AML-193 (cell line): ENCODE measurements at places on chromosomes 3 and 15.
A peak's percentile ranks its signal among the peaks of the same experiment; 100 is the strongest.

DNA sequence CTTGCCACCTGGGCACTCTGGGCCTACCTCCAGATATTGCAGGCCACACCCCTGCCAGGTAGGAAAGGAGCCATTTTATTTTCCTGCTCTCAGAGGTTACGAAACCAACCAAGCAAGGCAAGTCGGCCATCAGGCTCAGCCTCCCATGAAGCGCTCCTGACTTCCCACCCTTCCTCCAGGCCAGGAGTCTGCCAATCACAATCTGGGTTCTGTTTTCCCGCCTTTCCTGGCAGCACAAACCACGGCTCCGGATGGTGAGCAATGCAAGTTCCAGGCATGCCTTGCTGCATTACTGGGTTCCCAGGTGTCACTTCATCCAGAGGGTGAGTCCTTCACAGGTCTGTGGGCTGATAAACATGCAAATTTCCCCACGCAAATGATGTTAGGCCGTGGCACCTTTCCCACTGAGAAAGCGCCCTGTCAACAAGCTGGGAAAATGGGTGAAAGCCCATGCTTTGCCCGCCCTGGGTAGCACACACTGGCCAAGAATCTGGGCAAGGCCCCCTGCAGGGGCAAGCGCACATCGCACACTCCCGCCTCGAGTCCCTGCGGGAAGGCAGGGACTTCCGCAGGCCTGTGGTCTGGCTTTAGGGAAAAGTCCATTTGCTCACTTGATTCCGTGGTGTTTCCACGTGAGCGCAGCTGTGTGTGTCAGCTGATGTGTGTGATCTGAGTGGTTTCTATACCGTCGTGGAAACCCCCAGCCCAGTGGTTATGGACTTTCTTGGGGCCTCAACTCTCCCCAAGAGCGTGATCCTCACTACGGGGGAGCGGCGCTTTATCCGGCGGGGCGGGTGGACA, 61.6 kb upstream of the RYK start:
- no peak for DNase-seq

DNA sequence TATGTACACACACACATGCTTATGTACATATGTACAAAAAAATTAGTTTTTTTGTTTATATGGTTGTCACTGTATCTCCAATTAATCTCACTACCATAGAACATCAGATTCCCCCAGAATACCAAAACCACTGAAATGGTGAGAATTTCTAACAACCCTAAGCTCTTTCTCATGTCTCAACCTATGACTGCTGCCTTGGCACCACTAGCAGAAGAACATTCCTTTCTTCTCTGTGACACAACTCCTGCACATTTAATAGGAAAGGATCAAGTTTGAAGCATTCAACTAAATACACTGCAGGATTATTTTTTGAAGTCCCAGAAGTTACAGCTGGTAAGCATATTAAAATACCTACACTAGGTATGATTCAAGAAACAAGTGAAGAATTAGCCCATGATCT, 109.6 kb downstream of the FAM174B start:
- DNase-seq: no peak

GRCh38 chr3:133055339-133055738, 17.1 kb downstream of the TMEM108 start:
- DNase-seq: no peak

DNA sequence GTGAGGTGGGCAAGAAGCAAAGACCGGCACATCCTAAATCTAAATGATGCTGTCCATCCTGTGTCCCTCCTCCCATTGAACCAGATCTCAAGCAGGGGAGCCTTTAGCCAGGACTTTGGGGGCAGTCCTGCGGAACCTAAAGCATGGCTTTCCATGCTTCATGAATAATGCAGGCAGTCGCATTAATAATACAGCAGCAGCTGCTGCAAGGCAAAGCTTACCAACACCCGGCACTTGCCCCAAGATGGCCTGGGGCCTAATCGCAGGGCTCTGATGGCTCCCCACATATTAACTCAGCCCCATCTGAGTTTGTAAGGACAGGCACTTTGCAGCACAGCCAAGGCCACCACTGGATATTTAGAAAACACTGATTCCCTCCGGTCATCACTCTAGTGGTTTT, 114.4 kb downstream of the NTRK3 start:
- no peak for DNase-seq

DNA sequence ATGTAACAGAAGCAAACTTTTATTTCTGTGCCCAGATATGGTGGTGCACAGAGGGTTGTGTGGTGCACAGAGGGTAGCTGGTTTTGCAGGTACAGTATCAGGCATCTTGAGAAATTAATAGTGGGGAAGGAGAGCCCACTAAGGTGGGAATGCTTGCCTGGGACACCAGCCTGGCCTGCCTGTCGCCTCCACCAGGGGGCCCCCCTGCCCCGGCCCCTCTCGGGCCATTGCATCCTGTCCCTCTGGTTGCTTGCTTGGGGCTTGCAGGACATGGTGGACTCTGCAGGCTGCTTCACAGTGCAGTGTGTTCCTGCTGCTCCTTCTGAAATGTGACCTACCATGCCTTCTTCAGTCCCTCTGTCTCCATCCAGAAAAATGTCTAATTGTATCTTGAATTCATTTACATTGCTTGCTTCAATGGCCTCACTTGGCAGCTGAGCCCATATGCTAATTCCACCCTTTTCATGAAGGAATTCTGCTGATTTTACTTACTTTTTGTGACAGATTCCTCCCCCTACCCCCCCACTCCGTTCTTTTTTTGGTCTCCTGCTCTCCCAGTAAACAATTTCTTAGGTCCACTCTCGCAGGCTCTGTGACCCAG, 73.6 kb downstream of the EEFSEC start:
- peak; percentile 13 for DNase-seq

DNA sequence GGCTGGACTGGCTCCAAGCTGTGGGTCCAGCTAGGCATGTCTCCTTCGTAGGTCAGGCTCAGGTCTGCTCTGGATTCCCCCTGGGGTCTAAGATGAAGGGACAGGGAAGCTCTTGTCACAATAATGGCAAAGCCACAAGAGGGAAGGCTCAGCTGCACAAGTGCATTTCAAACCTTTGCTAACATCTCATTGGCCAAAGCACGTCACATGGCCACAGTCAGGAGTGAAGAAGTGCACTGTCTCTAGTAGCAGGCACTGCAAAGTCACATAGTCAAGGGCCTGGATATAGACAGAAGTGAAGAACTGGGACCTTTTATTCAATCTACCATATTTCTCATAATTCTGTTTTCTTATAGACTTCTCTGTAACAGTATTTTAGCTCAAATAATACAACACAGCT, 20.1 kb downstream of the DLEC1 start:
- no peak for DNase-seq

DNA sequence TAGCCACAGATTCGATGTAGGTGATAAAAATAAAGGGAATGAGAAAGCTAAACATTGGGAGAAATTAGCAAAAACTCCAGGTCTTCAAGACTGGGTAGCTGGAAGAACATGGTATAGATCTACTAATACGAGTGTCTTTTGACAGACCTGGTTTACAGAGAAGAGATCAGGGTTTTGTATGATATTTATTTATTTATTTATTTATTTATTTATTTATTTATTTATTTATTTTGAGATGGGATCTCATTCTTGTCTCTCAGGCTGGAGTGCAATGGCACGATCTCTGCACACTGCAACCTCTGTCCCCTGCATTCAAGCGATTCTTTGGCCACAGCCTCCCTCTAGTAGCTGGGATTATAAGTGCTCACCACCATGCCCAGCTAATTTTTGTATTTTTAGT, 448.4 kb downstream of the CNTN4 start:
- DNase-seq: no peak

- DNase-seq: no peak
Measured at GRCh38 chr15:46117071-46117470, 482.2 kb downstream of the SQOR start.

DNA sequence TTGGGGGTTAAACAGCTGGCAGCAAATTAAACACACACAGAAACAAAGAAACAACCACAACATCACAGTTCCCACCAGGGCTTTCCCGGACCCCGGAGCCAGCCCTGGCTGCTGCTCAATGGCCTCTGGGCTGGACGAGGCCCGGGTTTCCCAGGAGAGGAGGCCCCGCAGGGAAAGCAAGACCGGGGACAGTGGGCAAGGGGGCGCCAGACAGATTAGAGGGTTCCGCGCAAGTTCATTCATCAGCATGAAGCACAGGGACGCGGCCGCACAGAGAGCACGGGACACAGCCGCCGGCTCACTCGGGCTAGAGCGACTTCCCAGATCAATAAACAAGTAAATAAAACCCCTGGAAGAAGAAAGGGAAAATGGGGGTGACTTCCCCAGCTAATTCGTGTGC, 66.4 kb upstream of the RPL32 start:
- DNase-seq: no peak

DNA sequence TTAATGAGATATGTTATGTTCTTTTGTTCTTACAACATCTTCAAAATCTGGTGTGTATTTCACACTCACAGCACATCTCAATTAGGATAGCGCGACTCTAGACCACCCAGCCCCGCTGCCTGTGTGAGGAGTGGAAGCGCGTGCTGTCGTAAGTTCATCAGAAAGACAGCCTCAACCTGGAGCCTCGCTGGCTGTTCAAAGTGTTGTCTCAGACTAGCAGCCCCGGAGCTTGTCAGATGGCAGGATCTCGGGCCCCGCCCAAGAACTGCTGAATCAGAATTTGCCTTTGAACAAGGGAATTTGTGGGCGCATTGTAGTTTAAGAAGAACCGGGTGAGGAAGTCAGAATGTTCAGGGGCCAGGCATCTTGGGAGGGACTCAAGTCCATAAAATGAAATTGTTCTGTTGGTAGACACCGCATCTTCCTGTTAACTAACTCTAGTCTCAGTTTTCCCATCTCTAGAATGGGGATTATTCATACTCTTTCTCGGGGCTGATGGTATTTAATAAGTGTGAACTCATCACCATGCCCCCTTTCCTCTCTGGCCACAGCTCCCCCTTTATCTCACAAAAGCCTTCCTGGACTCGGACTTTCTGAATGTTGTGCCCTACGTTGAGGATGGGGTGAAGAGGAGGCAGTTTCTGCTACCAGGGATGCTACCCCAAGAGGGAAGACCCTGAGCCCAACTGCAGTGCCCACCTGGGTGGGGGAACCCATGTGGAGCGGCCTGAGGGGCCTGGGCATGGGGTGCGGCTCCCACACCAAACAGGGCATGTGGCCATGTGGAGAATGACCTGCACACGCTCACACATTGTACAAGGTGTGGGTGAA, 40.4 kb downstream of the BHLHE40 start:
- DNase-seq: no peak

DNA sequence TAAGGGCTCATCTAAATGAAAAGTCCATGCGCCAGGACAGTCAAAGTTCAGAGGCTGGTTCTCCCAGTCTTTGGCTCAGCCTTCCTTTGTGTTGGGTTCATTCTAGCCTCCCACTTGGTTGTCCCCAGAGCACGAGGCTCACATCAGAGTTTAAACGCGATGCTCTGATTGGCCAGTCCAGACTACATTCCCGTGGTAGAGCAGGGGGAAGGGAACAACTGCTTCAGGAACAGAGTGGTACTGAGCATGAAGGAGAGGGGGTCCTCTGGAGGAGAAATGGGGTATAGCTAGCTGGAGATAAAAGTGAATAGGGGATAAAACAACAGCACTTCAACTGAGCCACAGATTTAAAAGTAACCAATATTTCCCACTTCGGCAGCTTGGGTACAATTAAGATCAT, 32.2 kb downstream of the ANAPC13 start:
- no peak for DNase-seq

DNA sequence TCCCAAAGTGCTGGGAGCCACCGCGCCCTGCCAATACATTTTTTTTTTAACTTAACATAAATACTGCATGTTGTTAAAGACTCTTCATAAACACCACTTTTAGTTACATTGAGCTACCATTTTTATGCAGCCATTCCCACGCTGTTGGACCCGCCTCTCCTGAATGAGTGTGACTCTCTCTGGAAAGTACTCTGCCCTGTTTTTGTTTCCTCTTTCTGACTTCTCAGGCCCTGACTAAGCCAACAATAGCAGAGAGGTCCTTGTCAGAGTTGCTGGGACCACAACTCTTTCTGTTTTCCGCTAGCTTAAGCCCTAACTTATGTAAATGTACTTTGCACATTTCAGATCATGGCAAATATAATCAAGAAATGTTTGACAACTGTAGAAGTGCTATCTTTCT, 35.2 kb downstream of the PARP15 start:
- no peak for DNase-seq

- no peak for DNase-seq
Measured at GRCh38 chr15:33844186-33844585, 124.1 kb upstream of the CHRM5 start.
